HT1080 (cell line): ENCODE measurements at places on chromosomes 6 and 20.
A peak's percentile ranks its signal among the peaks of the same experiment; 100 is the strongest.

- no peak for DNase-seq
Measured at GRCh38 chr20:9130521-9130920, 61.6 kb downstream of the PLCB4 start.

DNA sequence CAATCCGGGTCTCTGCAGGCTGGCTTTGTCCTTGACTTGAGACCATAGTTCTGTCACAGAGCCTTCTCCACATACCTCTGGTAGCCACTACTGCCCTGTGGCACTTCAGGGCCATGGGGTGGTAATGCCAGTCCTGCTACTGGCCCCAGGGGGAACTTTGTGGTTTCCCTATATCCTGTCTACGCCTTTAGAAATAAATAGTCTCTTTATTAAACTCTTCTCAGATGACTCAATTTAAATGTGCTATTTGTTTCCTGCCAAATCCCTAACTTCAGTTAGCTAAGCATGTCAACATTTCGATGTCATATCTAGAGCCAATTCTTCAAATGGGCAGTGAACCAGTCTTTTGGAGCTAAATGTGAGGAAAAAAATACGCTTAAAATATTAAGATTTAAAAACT lies 60.1 kb downstream of the SEL1L2 start:
- peak; percentile 82 for DNase-seq

DNA sequence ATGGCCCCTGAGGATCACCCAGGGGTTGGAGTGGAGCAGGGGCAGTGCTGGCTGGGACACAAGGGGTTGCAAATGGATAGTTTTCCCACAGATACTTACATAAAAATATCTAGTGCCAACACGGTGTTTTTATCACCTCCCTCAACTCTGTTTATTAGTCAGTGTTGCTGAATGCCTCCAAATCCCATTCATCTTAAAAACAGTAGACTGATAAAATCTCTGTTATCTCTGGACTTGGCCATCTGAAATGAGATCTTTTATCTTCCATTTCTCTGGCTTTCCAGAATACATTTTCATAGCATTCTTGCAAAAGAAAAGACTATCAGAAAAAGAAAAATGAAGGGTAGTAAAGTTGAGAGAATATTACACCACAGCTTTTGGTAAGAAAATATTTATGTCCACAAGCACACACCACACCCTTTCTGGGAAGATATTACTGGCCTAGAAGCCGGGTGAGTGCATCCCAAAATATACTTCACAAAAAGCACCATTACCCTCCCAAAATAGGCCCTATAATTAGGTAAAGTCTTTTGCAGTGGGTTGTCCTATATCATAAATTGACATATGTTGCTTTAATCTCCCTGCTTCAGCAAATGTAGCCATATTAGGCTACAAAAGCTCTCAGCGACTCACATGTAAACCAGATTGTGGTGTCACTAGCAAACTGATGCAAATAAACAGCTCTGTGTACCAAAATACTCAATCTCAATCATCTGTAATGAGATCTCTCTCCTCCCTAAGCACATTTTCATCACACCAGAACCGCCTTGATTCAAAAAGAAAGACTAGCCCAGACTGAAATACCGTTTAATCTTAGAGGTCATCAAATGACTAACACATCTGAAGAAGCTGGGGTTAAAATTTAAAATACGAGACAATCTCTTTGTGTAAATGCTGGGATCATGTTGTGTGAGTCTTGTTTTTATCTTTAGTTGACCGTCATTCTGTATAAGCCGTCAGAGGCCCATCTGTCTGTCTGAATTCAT lies 96.7 kb downstream of the FYN start:
- DNase-seq = no peak

GRCh38 chr6:167408235-167408869 lies 83.5 kb downstream of the TTLL2 start:
- DNase-seq = no peak

DNA sequence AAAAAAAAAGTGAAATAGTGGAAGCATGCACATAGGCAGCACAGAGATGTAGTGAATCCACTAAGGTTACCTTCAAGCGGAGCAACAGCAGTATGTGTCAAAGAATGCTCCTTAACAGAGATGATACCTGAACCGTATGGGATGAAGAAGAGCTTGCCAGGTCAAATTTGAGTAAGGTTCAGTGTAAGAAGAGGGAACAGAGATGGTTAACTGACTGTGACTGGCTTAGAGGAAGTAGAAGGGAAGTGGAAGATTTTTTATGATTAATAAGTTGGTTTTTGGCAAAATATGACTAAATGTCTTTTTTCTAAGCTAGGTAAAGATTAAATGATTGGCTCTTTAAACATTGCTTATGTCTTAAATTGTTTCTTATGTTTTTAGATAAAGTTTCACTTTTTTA lies 52.6 kb upstream of the C20orf144 start:
- DNase-seq = no peak

DNA sequence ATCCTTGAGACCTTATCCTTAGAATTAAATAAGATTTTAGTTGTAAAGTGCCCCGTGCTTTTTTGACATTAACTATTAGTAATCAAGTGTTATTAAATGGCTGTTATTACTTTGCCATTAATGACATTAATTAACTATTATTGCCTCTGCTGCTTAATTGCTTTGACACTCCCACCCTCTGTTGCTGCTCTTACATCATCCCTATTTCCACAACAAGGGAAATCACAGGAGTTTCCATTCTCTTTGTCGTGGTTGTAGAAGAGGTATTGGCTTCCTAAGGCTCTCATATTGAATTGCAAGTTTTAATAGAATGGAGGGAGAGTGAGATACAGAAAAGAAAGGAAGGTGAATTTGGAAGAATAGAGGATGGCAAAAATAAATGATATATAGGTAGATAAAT lies 545.8 kb downstream of the MMUT start:
- DNase-seq = no peak
